Astrocyte (in vitro differentiated cells and primary cell): ENCODE measurements at places on chromosomes 3 and 15. TPM values are rescaled to one million over a fixed set of nuclear protein-coding genes. Genes with fewer than 3 reads are reported as not detected.

The RAF1 gene
- 74.4 and 80.9 TPM in 2 replicates for total RNA-seq

The WDR72 gene
- total RNA-seq = 0.14 and 0.31 TPM in 2 replicates

The CYP1A2 gene
- not detected in 2 replicates for total RNA-seq

GRCh38 chr3:148030975-148031374 lies 621.8 kb downstream of the ZIC1 start:
- DNase-seq = no peak
